ENCODE measurements at places on chromosomes 1 and 21.

DNA sequence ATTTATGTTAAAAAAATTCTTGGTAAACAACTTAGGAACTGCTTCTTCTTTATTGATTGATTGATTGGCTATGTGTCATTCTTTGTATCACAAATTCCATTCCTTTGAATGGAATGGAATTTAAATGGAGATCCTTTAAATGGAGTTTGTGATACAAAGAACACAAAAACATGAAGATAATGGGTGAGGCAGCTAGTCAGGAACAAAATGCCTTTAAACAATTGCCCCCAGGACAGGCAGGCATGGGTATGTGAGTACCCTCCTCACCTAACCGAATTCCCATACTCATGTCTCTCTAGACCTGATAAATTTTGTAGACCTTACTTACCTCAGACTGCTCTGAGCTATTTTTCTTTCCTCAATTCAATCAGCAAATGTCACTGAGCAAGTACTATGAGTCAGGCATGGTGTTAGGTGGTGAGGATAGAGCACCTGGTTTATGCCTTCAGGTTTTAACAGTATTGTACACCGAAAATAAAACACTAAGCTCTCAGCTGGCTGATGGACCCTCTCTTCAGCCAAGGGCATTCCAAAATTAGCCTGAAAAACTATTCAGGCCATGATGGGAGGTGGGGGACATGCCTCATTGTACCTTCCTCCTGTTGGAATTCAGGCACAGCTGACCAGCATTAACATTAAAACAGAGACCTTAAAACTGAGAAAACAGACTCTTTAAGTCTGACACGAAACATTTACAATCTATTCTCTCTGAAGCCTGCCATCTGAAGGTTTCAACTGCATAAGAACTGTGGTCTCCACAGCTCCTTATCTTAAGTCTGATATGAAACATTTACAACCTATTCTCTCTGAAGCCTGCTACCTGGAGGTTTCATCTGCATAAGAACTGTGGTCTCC lies 58.9 kb downstream of the OLFML3 start:
- DNase-seq: no peak

DNA sequence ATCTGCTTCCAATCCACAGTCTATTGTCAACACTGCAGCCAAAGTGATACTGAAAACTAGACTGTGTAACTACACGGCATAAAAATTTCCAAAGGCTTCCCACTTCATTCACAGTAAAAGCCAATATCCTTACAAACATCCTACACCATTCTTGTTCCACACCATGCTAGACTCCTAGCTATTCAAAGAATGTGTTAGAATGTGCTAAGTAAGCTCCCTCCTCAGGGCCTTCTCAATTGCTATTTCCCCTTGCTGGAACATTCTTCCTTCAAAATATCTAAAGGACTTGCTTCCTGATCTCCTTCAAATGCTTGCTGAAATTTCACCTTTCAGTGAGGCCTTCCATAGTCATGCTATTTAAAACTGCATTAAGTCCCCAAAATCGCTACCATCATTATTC lies 228.1 kb downstream of the AKT3 start:
- no peak for DNase-seq

DNA sequence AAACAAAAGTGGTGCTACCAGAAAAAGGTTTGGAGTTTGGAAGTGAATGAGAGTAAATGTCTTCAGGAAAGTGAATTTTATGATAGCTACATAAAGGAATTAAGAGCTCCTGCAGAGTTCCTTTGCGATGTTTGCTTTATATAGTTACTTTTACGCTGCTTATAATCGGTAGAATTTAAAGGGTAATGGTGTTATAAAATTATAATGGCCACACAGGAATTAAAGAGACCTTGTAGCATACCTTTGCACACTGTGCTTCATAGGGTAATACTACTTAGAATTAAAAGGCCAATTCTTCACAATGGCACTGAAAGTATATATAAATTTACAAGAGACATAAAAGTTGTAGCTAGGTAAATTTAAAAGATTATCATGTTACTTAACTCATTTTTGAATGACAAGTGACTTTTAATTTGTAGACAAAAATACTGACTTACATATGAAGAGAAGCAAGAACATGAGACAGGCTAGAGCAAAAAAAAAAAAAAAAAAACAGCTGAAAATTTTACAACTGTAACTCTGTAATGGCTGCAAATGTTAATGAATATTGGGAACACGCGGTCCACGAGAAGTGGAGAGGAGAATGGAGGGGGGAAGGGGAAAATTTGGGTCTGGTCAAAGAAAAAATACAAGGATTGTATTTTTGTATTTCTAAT lies 65.9 kb upstream of the LBR start:
- no peak for DNase-seq

- DNase-seq: no peak
Observed at GRCh38 chr1:160474392-160475242, 48.4 kb downstream of the SLAMF6 start.

DNA sequence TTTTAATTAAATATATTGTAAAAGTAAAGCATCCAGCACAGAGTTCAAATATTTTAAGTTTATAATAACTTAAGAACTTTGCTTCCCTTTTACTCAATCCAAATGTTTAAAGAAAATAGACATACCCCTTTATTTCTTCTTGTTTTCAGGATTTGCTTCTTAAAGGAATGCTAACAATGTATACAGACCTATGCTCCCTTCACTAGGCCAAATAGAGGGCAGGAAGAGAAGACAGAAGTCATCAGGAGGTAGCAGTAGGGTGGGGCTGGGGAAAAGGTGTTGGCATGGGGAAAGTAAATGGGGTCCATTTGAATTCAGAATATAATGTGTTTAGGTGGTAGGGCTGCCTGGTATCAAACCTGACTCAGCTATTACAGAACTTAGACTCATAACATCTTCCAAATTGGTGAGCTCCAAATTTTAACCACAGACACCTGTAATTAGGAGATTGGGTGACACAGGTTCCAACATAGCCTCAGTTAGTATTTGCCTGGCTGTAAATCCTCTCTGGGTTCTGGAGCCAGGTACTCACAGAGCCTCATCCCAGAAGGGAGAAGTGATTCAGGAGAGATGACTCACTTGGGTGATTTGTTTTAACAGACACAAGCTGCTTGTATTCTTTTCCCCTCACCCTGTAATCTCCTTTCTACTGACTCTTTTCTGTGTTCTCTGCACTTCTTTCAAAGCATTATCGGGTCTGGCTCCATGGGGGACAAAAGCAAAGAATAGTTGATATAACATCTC lies 60.1 kb upstream of the DUSP10 start:
- no peak for DNase-seq

DNA sequence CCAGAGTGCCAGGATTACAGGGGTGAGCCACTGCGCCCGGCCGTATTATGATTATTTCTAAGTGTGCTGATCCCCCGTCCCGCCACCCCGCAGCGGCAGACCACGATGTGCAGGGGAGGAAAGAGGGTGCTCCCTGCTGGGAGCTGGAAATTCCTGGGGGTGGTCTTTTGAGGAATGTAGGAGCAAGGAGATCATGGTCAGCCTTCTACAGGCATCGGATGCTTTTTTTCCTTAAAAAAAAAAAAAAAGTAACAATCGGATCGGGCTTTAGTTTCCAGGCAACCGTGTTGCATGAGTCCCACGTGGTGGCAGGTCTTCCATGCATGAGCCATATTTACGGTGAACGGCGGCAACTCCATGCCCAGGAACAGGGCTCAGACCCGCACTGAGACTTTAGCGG lies 74.2 kb upstream of the COX20 start:
- no peak for DNase-seq

DNA sequence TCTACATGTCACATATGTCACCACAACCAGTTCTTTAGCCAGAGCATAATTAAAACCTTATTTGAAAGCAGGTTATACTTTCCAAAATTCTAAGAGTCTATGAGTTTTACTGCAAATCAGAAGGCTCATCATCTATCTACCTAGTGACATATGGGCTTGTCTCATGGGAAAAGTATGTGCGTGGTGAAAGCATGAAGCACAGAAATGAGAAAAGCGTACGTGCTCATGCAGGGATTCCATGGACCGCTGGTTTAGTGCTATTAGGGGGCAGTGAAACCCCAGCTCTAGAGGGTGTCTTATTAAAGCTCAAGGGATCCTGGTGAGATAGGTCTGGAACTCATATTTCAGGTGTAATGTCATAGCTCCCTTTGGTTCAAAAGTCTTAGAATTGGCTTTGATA lies 50.2 kb downstream of the FAM163A start:
- DNase-seq: no peak

- DNase-seq: no peak
Observed at GRCh38 chr1:3467096-3468036, 12.9 kb downstream of the ARHGEF16 start.

GRCh38 chr1:165531021-165531420 lies 12.8 kb upstream of the LRRC52 start:
- DNase-seq: no peak

- DNase-seq: no peak
Observed at GRCh38 chr1:235470741-235471439, 33.4 kb downstream of the B3GALNT2 start.

GRCh38 chr1:186765446-186765845 lies 63.3 kb upstream of the PLA2G4A start:
- DNase-seq: no peak

- no peak for DNase-seq
Observed at GRCh38 chr1:66571789-66572188, 37.8 kb downstream of the SGIP1 start.

DNA sequence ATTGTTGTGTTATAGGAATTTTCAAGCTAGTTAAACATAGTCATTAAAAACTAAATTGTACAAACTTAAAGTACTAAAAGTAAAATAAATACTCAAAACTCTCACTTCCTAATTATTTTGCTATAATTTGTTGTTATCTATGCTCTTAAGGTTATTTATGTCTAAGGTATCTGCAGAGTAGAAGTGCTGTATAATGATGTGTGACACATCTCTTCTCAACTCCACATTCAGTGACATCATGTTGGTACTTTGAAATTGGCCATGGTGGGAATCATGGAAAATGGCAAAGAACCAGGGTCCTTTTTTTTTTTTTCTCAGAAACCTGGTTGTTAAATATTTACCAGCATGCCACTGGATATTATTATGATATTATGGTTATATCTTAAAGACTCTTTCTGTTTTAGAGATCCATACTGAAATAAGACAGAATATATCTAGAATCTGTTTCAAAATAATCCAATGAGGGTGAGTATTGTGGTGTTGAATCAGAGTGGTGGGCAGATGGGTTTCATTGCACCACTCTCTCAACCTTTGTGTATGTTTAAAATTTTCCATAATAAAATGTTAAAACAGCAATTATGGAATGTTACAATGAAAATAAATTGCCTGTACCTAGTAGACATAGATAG lies 22.4 kb downstream of the LRRC8B start:
- DNase-seq: no peak

DNA sequence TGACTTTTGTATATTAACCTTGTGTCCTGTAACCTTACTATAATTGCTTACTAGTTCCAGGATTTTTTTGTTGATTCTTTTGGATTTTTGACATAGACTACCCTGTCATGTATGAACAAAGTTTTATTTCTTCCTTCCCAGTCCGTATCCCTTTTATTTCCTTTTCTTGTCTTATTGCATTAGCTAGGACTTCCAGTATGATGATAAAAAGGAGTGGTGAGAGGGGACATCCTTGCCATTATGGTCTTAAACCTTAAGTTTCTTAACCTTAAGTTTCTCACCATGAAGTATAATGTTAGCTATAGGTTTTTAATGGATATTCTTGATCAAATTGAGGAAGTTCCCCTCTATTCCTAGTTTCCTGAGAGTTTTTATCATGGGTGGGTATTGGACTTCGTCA lies 24.5 kb upstream of the TBX19 start:
- no peak for DNase-seq

DNA sequence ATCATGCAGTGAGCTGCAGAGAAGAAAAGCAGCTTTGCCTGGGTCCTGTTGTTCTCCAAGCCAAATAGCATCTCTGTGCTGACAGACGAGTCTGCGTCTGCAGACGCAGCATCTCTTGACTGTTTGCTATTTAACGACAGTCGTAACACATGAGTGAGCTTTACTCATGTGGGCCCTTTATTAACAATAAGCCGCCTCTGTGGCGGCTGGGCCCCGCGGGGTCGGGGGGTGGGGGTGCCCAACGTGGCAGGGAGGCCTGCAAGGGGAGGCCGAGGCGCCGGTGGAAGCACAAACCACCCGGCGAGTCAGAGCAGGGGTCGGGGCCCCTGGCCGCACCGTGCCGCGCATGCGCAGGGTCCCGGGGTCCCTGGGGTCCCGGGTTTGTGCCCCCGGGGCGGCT lies 435.1 kb downstream of the KIF26B start:
- DNase-seq: no peak

- no peak for DNase-seq
Observed at GRCh38 chr1:165610866-165611265, 20.2 kb upstream of the MGST3 start.

DNA sequence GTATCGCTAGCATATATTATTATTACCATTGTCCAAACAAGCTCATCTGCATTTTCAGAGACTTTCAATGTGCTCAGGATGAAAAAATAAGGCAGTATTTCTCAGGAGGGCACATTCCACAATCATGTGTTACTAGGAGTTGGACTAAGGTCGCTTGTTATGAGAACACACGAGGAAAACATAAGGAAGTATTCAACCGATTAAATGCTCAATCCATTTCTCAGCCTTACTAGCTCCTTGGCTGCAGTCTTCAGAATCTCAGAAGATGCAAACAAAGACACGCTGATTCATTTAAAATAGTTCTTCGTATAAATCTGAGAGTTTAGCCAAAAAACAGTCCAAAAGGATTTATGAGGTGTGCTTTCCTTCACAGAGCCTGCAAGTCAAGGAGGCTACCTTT lies 82.0 kb upstream of the JAK1 start:
- DNase-seq: no peak

DNA sequence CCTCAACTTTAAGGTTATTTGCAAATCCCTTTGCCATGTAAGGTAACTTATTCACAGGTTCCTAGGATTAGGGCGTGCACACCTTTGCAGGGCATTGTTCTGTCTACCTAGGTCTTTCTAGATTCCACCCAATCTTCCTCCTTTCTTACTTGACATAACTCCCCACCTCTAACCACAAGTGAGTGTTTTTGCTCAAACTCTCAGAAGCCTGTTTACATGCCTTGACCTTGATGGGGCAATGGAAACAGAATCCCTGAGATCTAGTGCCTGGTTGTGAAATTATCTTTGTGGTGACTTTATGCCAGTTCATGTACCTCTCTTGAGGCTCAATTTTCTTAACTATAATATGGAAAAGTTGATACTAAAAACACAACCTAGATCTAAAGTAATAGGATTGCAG lies 296.6 kb downstream of the TTLL7 start:
- DNase-seq: no peak

DNA sequence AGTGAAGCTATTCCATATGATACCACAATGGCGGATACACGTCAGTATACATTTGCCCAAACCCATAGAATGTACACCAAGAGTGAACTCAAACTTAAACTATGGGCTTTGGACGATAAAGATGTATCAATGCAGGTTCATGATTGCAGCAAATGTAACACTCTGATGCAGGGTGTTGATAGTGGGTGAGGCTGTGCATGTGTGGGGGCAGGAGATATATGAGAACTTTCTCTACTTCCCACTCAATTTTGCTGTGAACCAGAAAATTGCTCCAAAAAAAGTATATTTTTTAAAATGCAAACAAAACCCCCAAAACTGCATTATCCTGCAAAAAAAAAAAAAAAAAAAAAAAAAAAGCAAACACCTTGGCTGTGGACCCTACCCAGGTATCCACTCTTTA lies 3.4 kb downstream of the ATP1A2 start:
- DNase-seq: no peak

Measured in amygdala (tissue), 56 donors.